ENCODE measurements at places on chromosomes 3 and 15. TPM values are rescaled to one million over a fixed set of nuclear protein-coding genes. Genes with fewer than 3 reads are reported as not detected.

Gene IQCH
- total RNA-seq = 0.40 TPM

DNA sequence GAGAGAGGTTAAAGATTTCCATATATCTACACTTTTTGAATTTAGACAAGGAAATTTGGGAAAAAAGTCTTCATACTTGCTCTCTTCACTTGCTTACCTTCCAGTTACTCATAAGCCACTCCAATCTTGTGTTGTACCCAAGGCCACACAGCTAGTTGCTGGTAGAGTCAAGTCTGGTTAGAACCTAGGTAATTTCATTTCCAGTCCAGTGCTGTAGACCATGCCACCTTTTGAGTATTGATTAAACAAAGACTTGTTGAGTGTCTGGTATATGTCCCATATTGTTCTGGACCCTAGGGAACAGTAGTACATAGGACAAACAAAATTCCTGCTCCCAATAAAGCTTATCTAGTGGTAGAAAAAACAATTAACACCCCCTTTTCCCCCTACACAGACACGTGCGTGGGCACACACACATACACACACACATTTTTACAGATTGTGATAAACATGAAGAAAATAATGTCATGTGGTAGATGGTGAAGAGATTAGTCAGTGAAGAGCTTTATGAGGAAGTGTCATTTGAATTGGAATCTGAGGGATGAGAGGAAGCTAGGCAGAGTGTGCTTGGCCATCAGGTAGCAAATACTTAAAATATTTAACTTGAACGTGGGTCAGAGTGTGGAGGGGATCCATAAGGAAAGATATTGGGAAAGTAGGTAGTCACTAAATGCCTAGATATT is 2.1 kb downstream of the CMC1 start:
- DNase-seq = no peak

Gene LMOD3
- total RNA-seq = not detected

- DNase-seq = no peak
These were observed 131.8 kb downstream of the MDFIC2 start for GRCh38 chr3:70180664-70181063.

Gene PARP15
- total RNA-seq = 0.40 TPM

- no peak for DNase-seq
These were observed 96.9 kb upstream of the TBL1XR1 start for GRCh38 chr3:177294221-177294620.
